H7 (cell line): ENCODE measurements at places on chromosomes 4 and X.

DNA sequence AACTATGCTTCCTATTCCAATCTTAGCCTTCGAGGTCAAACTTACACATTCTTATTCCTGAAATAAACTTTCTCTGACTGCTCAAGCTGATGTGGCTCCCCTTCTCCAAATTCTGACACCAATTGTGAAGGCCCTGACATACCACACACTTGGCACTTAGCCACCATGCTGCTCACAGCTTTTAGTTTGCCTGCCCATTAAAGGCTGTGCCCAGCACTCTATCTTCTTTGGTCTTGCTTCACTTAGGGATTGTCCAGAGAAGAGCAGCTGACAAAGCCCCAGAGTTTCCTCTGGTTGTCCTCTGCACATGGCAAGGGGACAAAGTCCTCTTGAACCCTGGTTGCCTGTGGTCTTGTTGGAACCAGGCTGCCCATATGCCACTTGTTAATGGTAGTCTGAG, 126.1 kb downstream of the ARHGEF9 start:
- DNase-seq: no peak

DNA sequence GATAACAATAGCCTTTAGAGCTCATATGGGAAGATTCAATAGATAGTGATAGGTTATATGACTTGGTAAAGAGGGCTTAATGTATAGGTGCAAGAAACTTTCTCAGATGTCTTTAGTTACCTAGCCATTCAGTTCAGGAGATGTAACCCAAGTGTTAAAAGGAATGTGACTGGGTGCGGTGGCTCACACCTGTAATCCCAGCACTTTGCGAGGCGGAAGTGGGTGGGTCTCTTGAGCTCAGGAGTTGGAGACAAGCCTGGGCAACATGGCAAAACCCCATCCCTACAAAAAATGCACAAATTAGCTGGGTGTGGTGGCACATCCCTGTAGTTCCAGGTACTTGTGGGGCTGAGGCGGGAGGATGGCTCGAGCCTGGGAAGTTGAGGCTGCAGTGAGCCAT, 7.9 kb downstream of the TET2 start:
- DNase-seq: no peak

- DNase-seq: no peak
These were observed 233.6 kb upstream of the DIPK2B start for GRCh38 chrX:45434231-45434630.

GRCh38 chrX:138664466-138664865, 47.1 kb downstream of the FGF13 start:
- no peak for DNase-seq

DNA sequence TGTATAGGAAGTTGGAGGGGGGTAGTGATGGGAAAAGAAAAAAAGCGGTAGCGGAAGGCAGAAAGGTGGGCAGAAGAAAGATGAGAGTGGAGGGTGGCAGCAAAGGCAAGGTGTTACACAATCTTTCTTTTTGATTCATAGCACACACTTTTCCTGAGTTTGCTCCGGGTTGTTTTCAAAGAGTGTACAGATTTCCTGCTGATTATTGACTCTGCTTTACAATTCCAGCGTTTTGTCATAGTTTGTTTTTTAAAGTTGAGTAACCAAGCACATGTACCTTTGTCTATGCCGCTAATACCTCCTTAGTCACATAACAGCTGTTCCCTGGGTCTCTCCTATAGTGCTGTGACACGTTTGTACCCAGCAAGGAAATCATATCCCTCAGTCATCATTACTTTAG, 50.3 kb downstream of the AGA start:
- no peak for DNase-seq

DNA sequence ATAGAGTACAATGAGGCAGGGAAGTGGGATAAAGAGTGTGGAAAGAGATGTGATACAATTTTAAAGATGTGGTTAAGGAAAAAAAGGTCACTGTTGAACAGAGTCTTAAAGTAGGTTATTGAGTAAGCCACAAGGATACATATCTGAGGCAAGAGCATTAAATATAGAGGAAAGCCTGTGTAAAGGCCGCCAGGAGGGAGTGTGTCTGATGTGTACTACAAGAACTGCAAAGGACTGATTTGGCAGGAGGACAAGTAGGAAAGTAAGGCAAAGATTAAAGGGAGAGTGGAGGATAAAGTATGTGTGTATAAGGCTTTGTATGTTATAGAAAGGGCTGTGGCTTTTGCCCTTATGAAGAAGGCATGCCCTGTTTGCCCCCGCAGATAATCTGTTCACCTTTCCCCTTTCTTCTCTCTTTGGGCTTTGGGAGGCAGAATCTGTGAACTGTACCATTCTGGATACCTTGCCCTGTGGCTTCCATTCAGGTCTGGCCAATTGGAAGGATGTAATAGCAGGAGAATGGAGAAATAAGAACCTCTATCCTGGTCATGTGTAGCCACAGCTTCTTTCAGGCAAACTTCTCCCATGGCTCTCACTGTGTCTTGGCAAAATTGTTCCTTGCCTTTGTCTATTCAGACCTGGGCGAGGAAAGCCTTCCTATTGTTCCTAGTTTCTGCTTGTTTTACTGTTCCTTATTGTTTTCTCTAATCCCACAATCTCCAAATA, 68.9 kb upstream of the FAM47B start:
- no peak for DNase-seq

DNA sequence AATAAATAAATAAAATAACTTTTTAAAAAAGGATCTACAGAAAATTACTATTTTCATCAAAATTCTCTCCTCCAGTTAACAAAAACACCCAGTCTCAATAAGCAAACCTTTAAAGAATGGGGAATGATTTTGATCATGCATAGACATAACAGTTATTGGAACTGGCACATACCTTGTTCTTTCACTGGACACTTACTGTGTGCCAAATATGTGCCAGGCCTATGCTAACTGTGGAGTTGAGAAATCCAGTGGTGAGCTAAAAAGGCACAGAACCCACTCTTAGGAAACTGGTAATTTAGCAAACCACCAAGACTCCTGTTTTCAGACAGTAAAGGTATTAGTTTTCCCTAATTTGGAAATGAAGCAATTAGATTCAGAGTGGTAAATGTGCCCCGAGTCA, 39.1 kb downstream of the CLOCK start:
- DNase-seq: no peak

GRCh38 chrX:53738370-53738906, 51.9 kb upstream of the HUWE1 start:
- DNase-seq: no peak

DNA sequence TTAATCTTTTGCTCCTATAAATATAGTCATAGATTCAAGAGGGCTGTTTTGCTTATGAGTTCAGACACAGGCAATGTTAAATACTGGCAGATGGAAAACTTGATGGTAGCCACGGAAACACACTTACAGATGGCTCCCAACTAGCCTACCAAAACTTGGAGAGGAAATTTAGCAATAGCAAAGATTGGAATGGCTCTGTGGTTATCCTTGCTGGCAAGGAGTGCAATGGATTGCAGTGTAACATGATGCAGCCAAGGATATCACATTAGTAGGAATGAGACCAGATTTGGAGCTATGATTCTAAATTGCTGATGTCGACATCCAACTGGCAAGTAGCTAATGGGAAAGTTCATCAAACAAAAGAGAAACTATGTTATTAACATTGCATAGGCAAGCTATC, 791.0 kb upstream of the DIAPH2 start:
- no peak for DNase-seq

- peak; percentile 78 for DNase-seq
These were observed 79.4 kb downstream of the FAM53A start for GRCh38 chr4:1604706-1605205.

DNA sequence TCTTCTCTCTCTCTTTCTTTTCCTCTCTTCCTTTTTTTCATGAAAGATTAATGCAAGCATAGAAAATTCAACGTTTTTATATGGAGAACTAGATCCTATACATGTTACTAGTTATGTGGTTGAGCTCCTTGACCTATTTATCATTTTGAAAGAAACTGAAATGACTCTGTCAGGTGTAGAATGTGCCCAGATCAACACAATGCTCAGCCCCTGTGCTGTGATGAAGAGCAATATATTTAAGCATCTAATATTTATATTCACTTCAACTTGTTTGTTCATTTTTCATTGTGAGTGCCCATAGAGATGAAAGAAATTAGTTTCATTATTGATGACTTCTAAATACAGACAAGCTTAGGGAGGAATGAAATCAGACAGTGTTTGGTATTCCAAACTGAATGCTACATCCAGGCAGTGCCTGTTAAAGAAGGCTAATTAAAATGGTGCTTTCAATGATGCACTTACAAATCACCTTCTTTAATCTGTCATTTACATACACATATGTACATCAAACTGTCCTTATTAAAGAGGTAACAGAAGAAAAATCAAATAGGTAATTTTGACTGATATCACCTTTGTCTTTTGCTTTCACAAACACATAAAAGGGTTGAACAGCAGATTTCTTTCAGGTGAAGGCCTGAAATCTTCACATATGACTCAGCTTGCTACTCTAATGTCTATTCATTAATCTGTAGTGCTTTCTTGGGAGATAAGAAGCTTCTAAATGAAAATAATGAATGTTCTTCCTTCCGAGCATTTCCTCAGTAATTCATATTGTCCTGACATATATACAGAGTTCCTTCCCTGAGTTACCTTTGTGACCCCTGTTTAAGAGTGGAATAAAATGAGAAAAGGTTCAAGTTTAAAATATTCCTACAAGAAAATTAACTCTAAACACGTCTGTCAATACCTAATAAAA, 915.9 kb downstream of the PDHA2 start:
- no peak for DNase-seq

GRCh38 chr4:499567-499966, 557 bp downstream of the PIGG start:
- no peak for DNase-seq

DNA sequence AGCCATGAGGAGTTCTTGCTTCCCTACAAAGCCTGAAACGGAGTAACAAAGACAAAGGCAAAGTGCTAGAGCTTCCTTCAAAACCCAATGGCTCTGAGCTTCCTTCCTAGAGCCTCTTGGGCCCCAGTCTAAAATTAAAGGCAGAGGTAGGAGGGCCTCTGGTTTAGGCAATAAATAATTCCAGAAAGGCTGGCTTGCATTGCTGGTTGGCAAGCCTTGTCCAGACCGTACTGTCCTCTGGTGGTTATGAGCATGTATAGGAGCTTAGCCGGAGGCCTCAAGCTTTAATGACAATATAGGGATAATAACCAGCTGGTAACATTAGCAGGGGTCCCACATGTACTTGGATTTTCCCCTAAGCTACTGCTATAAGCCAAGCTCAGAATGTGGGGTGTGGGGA, 237.3 kb downstream of the AR start:
- no peak for DNase-seq

- DNase-seq: no peak
These were observed 585.8 kb upstream of the FAT1 start for GRCh38 chr4:187309456-187309855.

- DNase-seq: no peak
These were observed 17.0 kb upstream of the MAPK10 start for GRCh38 chr4:86376850-86377249.

DNA sequence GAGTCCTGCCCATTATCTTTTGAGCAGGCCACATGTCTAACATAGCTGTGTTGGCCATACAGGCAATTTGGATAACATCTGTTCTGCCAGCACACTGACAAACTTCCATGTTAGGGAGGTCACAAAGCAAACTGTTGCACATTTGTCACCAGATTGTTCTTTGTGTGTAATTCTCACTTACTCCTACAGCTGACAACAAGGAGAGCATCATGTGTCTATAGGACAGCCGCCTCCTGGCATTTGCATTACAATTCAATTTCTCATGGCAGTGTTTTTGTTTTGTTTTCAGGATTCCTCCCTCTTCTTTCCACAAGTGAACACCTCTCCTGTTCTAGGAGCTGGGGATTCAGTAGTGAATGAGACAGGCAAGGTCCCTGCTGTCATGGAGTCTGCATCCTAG, 94.3 kb upstream of the LEF1 start:
- DNase-seq: no peak

GRCh38 chr4:151319490-151319889, 5.9 kb downstream of the SH3D19 start:
- no peak for DNase-seq

- peak; percentile 32 for DNase-seq
These were observed 6.9 kb downstream of the GAK start for GRCh38 chr4:925171-925570.

- no peak for DNase-seq
These were observed 658 bp downstream of the SCOC start for GRCh38 chr4:140374130-140374477.

DNA sequence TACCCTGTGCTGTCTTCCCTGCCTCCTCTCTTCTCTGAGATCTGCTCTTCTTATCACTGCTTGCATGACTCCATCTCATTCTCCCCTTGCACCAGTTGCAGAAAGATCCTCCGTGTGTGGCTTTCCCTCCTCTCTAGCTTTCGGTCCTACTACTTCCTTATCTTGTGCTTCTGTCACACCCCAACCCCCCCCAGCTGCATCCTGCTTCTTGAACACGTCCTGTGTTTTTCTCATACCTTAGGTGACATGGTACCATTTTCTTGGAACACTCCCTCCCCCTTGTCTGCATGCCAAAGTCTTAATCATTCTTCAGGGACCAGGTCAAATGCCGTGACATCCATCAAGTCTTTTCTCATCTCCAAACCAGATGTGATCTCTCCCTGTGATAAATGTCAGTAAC, 46.4 kb downstream of the FHL1 start:
- no peak for DNase-seq

DNA sequence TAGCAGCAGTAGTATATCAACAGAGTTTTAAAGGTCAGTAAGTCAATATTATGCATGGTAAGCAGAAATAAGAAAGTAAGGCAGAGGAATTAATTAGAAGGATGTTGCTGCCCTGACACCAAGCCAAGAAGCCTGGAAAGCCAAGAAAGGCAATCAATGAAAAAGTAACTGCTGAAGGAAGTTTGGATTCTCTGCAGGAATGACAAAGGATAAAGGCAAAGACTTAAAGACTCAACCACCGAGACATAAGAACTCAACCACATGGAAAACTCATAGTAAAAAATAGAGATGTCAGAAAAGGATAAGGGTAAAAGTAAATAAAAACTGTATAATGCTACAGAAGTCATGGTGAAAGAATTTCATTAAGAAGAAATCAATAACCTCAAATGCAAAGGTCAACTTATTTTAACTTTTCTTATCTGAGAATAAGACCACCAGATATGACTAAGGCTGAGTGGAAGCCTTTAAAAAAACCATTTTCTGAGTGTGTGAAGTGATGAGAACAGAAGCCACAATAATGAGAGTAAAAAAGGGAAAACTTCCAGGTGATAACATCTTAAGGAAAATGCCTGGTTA, 55.2 kb downstream of the NEK1 start:
- DNase-seq: no peak

DNA sequence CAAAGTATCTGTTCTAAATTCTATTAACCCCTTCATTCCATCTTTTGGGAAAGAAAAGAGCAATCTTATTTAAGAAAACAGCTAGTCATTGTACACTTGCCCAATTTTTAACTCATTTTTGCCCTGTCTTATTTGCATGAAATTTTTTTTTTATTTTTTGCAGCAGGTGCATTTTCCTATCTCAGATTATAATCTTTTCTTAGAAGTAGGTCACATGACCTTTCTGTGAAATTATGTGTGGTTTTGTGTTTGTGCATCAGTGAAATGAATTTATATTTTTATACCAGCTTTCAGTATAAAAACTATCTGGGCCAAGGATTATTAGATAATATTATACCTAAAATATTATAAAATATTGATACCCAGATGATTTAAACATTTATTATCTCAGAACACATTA, 145.6 kb downstream of the INPP4B start:
- no peak for DNase-seq

- DNase-seq: peak; percentile 51
These were observed 1.5 kb downstream of the CASP6 start for GRCh38 chr4:109701566-109702410.

- no peak for DNase-seq
These were observed 2.4 kb downstream of the GPR50 start for GRCh38 chrX:151178746-151179145.
